ENCODE measurements at places on chromosomes 1 and 21.
A peak's percentile ranks its signal among the peaks of the same experiment; 100 is the strongest.

GRCh38 chr1:229984310-229984991 lies 82.6 kb upstream of the GALNT2 start:
- no peak for DNase-seq

GRCh38 chr1:44108241-44108640 lies 10.4 kb upstream of the KLF17 start:
- DNase-seq = no peak

DNA sequence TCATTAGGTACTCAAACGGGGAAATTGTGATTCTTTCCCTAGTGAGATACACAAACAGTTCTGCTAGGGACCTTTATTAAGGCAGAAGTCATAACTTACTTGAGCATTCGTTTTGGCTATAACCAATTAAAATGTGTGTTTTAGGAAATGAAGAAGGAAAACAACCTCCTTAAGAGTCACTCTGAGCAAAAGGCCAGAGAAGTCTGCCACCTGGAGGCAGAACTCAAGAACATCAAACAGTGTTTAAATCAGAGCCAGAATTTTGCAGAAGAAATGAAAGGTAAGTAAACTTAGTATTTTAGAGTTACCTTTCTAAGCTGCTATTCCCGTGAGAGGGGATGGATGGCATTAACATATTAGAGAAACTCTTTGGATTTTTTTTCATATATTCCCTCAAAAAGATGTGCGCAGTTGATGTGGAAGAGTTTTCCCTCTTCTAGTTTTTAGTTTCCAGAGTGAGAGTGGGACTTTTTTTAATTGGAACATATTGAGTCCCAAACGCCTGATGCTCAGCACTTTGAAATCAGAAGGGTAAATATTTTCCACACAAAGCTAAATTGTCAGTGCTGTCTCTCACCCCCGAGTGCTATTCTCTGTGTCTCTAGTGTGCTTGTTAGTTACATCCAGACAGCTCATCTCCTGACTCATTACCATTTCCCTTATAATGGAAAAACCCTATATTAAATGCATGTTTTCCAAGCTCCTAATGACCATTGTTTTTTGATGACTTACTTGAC lies 34.9 kb downstream of the CENPF start:
- peak; percentile 26 for DNase-seq

GRCh38 chr1:22814176-22815042 lies 103.8 kb downstream of the EPHB2 start:
- no peak for DNase-seq

GRCh38 chr1:42835422-42835821 lies 11.0 kb upstream of the ZNF691 start:
- DNase-seq = no peak

GRCh38 chr21:17976139-17976538 lies 157.0 kb upstream of the C21orf91 start:
- no peak for DNase-seq

GRCh38 chr1:6342056-6342455 lies 51.5 kb downstream of the ACOT7 start:
- no peak for DNase-seq

GRCh38 chr1:230292689-230293389 lies 133.3 kb downstream of the PGBD5 start:
- DNase-seq = no peak

- no peak for DNase-seq
These were observed 47.8 kb downstream of the CHML start for GRCh38 chr1:241592273-241592958.

- DNase-seq = no peak
These were observed 52.2 kb upstream of the ARTN start for GRCh38 chr1:43881415-43881814.

DNA sequence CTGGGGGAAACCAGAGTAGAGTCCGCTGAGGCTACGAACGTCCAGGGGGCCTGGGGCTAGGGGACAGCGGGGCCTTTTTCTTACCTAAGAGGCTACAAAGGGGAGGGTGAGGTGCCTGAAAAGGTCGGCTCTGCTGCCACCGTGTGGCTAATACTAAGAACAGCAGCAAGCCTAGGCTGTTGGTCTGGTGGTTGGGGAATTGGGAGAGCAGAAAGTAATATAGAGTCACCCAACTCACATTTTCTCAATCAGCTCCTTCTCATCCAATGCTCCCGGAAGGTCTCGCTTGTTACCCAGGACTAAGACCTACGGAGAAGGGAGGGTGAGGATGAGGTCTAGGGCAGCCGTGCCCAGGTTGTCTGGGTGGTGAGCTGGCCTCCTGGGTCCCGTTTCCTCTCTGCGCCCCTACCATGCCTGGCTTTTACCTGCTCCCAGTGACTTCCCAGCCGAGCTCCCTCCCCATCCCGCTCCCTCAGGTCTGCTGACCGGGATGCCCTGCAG lies 9.3 kb downstream of the ARL8A start:
- peak; percentile 60 for DNase-seq

DNA sequence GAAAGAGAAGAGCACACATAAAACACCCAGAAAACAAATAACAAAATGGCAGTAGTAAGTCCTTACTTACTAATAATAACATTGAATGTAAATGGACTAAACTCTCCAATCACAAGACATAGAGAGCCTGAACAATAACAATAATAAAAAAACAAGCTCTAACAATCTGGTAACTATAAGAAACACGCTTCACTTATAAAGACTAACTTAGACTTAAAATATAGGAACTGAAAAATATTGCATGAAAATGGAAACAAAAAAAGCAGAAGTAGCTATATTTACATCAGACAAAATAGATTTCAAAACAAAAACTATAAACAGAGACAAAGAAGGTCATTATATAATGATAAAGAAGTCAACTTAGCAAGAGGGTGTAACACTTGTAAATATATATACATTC lies 83.1 kb upstream of the LYPLAL1 start:
- no peak for DNase-seq

DNA sequence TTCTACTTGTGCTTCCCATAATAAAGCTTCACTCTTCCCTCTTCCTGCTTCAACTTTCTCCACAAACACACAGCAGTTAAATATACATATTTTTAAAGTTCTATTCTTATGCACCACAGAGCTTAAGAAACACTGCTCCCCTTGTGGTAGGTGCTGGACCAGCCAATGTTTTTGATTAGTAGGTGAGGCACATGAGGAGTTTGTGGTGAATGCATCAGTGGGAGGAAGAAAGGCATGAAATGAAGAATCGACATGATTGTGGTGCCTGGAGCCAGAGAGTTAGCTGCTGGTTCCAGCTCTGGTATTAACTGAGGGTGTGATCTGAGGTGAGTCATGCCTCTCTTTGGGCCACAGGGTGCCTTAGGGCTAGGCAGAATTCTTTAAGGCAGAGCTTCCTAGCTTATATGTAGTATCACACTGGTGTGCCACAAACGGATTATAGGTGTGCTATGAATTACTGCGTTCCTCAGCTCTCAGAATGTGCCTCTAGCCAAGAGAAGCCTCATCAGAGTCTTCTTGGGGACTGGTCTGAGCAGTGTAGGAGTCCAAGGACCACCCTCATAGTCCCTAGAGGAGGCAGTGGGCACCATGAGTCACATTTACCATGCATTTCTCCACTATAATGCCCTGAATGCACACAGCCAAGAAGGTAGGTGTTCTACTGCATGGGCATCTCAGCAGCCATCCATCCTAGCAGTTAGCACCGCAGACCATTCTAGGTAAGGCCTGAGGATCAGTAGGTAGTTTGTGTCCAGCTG lies 97.4 kb upstream of the SGIP1 start:
- DNase-seq = peak; percentile 87

DNA sequence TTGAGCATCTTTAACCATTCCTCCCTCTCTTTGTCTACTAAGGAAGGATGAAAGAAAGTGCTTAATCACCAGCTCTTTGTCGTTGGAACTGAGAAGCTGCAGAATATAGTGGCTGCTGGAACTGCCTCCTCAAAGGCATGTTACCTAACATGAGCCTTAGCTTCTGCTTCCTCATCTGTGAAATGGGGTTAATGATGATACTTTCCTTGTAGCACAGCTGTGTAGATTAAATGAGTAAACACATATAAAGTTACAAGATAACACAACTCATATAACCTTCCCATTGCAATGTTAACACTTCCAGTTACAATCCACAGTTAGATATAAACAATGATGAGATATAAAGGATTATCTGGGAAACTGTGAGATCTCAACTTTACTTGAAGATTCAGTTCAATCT lies 48.4 kb upstream of the ZNF326 start:
- no peak for DNase-seq

DNA sequence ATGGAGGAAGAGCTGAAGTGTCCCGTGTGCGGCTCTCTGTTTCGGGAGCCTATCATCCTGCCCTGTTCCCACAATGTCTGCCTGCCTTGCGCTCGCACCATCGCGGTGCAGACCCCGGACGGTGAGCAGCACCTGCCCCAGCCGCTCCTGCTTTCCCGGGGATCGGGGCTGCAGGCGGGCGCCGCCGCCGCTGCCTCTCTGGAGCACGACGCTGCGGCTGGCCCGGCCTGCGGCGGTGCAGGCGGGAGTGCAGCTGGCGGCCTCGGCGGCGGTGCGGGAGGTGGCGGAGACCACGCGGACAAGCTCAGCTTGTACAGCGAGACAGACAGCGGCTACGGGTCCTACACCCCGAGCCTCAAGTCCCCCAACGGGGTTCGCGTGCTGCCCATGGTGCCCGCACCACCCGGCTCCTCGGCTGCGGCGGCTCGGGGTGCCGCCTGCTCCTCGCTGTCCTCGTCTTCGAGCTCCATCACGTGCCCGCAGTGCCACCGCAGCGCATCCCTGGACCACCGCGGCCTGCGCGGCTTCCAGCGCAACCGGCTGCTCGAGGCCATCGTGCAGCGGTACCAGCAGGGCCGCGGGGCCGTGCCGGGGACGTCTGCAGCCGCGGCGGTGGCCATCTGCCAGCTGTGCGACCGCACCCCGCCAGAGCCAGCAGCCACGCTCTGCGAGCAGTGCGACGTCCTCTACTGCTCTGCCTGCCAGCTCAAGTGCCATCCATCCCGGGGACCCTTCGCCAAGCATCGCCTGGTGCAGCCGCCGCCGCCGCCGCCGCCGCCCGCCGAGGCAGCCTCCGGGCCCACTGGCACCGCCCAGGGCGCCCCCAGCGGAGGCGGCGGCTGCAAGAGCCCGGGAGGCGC lies 1.3 kb downstream of the TRIM67 start:
- DNase-seq = no peak

GRCh38 chr21:16243396-16243795 lies 513.6 kb downstream of the USP25 start:
- DNase-seq = no peak

GRCh38 chr1:96116731-96117130 lies 604.9 kb upstream of the PTBP2 start:
- DNase-seq = no peak

DNA sequence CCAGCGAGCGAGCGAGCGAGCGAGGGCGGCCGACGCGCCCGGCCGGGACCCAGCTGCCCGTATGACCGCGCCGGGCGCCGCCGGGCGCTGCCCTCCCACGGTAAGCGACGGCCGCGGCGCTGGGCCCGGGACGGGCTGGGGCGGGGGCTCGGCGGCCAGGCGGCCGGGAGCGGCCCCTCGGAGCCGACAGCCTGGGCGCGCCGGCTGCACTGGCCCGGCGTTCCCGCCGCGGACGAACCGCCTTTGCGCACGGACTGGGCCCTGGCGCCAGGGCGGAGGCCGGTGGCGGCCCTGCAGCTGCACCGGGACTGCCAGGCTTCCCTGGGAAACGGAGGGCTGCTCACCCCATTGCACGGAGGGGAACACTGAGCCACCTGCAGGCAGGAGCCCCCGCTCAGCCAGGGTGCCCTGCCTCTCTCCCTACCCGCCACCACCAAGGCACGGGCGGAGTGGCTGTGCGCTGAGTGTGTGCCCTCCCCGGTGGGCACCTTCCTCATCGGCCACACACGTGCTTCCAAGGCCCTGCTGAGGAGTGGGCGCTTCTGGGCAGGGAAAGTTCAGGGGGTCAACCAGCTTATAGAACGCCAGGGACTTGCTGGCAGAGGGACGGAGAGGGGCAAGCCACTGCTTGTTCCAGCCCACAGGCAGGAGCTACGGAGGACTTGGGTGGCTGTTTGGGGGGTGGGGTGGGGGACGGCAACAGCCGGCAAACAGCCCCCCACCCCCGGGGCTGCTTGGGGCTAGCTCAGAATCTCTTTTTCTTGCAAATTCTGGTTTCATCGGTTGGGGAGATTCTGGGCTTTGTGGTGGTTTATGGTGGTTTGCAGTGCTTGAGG lies 532 bp downstream of the CSF1 start:
- DNase-seq = peak; percentile 40

DNA sequence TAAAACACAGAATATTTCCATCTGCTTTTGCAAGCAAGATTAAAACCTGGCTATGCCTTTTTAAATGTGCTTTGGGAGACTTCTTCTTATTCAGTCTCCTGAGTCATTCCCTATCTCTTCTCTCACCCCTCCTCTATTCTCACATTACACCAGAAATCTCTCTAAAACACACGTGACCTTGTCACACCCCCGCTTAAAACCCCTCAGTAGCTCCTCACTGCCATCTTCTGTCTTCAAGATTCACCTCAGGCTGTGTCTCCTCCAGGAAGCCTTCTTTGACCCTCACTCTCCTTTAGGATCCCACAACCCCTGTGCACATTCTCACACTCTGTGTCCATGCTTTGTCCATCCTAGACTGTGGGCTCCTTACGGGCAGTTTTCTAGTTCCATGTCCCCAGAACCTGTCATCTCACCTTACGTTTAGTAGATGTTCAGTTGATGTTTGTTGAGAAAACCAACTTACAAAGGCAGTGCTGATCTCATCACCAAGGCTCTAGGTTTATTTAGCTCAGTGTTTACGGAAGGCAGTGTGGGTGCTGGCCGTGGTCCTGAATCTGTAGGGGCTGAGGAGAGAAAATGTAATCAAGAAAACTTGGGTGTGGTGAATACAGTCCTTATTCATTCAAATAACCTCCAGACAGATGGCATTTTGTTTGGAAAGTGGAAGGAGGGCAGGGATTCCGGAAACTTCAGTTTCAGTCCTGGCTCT lies 143.5 kb downstream of the DMRTA2 start:
- peak; percentile 22 for DNase-seq

DNA sequence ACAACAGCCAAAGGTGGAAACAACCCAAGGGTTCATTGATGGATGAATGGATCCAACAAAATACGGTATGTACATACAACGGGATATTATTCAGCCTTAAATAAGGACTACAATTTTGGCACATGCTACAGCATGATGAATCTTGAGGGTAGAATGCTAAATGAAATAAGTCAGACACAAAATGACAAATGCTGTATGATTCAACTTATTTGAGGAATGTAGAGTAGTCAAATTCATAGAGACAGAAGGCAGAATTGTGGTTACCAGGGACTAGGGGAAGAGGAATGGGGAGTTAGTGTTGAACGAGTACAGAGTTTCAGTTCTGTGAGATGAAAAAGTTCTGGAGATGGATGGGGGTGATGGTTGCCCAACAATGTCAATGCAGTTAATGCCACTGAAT lies 118.0 kb upstream of the PAXBP1 start:
- DNase-seq = no peak

- no peak for DNase-seq
These were observed 216.2 kb upstream of the RUNX1 start for GRCh38 chr21:35265170-35265877.

GRCh38 chr1:185813401-185813979 lies 79.3 kb downstream of the HMCN1 start:
- peak; percentile 20 for DNase-seq

- DNase-seq = no peak
These were observed 25.2 kb upstream of the TRIM45 start for GRCh38 chr1:117146575-117147340.

DNA sequence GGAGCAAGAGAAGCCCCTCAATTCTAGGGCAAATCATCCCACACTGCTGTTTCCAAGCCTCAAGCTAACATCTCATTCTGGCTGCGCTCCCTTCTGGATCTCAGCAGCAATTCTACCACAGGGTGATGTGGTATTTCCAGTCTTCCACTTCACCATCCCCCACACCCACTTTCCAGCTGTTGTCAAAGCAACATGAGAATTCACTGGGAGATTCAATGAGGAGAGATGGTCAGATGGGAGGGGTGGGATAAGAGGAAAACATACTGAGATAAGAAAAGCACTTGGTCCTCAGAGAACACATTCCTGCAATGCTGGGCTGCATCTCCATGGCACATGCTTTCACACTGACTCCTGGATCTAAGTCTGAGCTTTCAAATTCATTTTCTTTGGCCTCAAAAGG lies 47.3 kb upstream of the LRRC52 start:
- DNase-seq = no peak

Data from activated CD8-positive, alpha-beta T cell treated with anti-CD3 and anti-CD28 coated beads for 36 hours (primary cell).